ENCODE measurements at places on chromosomes 7 and 10. TPM values are rescaled to one million over a fixed set of nuclear protein-coding genes. Genes with fewer than 3 reads are reported as not detected.

- DNase-seq, result no peak
Measured at GRCh38 chr10:90644165-90644564, 213.7 kb downstream of the HTR7 start.

DNA sequence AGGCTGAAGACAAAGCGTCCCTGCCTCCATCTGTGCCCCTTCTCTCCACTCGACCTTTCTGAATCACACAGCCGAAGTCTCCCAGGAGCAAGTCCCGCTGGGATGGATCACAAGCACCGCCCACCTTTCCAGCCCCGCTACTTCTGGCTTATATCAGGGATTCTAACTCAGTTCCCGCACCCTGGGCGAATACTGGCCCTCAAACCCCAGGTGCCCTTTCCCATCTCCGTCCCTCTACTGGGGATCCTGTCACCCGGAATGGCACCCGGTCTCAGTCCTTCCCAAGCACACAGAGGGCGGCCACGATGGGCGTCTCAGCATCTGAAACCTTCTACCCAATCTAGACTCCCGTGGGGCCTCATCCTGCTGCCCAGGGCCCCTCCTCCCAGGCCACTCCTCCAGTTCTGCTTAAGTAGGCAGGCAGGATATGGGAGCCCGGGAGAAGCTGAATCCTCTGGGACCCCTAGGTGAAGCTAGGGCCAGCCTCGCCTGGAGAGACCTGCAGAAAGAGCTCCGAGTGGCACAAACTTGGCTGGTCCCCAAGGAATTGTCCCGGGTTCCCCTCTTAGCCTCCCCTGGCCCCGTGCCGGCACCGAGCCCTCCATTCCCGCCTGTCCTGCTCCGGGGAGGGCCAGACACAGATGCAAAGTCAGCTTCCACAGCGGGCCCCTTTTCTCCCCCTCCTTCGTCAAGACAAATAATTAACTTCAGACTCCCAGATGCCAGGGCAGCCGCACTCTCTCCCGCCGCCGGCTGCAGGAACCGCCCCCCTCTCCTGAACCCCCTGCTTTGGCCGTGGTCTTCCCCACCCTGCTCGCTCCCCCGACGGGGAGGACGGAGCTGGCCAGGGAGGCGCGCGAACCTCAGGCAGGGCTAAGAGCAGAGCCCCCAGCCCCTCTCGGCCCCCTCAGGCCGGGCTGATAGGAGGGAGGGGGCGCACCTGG, 612 bp downstream of the KCP start:
- DNase-seq, result no peak

DNA sequence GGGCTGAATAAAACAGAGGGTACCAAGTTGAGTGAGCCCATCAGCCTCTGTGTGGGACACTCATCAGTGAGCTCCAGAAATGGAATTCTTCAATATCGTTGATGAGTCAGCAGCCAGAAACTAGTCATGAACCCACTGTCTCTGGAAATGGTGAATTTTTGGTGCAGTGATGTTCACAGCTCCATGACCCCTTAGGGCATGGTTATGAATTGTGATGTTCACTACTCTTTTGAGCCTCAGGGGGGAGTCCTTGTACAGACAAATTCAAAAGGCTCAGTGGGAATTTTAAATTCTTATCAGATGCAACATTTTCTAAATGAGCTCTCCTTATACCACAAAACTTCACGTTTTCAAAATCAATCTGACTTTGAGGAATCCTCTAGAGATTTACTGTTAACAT, 335.7 kb downstream of the PHTF2 start:
- no peak for DNase-seq

DNA sequence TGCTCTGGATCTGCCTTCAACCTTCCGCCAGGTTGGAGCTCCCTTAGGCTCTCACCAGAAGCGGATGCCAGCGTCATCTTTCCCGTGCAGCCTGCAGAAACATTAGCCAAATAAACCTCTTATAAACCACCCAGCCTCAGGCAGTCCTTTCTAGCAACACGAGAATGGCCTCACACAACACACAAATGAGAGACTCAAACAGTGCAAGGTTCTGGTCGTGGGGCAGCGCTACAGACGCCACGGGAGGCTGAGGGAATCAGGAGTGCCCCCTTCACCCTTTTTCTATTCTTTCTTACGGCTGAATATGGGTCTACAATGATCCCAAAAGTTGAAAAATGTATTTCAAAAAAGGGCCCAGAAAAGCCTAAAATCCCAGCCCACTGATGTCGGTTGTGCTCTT, 96.4 kb downstream of the FOXL3 start:
- DNase-seq, result no peak

DNA sequence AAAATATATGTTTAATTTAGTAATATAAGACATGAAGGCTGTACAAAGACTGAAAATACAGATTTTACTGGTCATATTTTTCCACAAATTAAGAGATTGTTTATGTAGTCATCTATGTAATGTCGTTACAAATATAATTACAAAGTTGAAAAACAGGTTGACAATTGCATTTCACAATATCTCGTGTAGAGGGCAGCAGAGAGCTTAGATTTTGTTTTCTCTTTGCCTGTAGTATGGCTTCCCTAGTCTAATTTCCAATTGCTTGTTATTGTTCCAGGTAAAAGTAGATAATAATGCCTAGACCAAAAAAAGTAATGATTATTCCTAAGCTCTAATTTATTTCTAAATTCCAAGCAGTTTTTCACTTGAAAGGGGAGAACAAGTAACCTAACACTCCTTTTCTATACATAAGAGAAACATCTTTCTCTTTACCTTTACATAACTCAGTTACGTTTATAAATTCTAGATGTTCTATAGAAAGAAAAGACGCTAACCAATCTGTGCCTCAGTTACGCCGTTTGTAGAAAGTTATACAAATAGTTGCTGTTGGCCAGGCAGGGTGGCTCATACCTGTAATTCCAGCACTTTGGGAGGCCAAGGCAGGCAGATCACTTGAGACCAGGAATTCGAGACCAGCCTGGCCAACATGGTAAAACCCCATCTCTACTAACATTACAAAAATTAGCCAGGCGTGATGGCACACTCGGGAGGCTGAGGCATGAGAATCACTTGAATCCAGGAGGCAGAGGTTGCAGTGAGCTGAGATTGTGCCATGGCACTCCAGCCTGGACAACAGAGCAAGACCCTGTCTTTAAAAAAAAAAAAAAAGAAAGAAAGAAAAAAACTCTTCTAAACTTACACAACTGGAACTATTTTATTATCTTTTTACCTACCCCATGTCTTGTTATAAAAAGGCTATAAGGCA, 30.0 kb downstream of the NET1 start:
- DNase-seq, result peak; percentile 37

DNA sequence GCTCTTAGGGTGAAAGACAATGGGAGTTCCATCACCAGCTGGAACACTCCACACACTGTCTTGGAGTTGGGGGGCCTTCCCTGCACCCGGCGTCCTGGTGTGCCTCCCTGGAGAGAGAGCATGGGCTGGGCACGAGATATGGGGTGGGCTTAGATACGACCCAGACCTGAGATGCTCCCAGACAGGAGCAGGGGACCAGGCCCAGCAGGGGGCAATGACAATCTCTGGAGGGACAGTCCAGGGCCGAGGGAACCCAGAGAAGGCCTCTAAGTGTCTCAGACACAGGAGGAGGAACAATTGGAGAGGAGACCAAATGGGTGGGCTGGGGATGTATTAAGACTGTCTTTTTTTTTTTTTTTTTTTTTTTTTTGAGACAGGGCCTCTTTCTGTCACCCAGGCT, 40.0 kb downstream of the MYL10 start:
- no peak for DNase-seq

DNA sequence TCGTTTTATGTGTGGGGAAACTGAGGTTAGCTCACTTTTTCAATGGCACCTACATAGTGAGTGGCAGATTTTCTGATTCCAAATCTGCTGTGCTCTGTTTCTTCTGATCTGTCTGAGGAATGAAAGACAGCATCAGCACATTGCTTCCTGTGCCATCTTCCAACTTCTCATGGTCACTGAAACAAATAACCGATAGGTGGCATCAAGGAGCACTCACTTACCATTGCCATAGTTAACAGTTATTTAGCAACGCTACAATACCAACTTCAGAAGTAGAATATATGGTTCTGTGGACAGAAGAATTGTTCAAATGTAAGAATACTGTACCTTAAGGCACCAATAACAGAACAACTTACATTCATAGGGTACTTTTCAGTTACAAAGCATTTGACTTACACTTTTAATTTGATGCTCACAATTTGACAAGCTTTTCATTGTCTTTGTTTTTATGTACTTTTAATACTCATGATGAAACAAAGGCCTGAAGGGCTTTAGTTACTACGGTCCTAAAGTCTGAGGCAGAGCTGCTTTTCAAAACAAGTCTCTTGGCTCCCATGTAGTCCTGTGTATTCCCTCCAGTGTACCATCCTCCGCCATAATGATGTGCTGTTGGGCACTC, 228.9 kb upstream of the TCF7L2 start:
- DNase-seq, result peak; percentile 14

DNA sequence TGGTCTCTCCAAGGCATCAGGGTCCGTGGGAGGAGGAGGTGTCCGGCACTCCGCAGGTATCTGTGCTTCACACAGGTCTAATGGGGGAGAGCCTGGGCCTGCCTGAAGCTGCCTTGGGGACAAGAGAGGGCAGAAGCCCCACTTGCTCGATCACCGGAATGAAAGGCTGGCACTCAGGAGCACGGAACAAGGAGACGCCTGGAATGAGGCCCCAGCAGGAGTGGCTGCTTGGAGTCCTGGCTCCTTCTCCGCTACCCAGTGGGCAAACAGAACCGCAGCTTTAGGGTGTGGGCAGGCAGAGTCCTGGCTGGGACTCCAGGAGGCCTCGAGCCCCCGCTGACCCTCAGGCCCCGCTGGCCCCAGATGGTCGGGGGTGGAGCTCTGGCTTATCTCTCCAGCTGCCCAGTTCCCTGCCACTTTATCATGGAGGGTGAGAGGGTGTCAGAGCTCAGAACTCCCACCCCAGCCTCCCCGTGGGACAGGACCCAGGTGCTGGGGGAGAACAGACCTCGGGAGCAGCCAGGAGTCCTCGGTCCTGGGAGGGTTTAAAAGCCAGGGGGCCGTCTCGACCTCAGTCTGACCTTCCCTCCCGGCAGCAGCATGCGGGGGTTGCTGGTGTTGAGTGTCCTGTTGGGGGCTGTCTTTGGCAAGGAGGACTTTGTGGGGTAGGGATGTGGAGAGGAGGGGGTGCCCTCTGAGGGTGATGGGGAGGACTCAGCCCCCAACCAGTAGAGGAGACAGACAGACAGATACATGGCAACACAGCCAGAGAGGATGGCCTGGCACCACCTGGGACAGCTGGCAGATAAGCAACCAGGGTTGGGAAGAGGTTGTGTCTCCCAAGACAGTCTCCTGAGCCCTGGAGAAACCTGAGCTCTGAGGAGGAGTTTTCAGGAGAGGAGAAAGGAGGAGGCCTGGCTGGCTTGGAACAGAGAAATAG, at the start of gene CPA1:
CPA1 (plus strand) TSS at position 574 of the 940 bp plus-strand sequence; CDS start at position 601, 27 bp downstream.
- no peak for DNase-seq

DNA sequence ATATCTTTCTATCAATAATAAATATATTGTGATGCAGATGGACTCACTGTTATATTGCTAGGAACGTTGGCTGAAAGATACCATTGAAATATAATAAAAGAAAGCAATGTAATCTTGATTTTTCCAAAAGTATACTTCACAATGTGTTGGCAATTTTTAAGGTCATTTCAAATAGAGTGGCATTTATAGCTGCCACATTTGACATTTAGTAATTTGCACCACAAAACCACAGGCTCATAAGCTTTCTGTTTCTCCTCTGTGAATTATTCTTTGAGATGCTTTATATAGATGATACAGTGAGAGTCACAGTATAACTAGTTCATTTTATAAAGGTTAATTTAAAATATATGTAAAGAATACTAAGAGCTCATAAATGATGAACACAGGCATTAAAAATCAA, 44.6 kb downstream of the TMEM168 start:
- no peak for DNase-seq

- no peak for DNase-seq
Measured at GRCh38 chr7:127819975-127820731, 168.2 kb downstream of the SND1 start.

DNA sequence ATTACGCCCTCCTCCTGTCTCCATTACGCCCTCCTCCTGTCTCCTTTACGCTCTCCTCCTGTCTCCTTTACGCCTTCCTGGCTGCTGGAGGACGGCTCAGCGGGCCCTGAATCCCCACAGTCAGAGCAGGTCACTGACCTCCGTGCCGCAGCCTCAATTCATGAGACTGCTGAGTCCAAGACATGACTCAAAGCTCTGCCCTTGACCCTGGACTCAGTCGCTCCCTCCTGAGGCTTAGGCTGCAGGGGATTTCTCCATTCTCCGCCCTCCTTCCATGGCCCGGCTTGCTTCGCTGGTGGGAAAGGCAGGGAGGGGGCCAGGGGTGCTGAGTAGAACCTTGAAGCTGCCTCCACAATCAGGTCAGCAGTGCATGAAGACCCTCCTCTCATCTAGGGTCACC, 21.0 kb upstream of the FOXL3 start:
- DNase-seq, result no peak

DNA sequence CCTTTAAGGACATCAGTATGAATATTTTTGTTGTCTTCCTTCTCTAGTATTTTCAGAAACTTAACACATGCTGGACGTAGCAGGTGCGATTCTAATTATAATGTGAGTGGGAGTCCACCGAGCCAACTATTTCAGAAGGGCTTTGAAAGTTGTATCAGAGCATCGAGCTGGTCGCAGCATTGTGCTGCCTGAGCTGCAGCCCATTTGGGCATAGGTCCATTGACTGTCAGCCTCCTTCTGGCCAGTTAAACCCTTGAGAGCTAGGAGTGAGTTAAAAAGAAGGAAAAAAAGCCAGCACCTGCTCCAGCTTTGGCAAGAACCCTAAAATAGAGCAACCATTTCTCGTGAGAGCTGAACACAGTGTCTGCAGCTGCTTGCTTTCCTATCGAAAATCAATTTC, 47.8 kb downstream of the SLC35G1 start:
- DNase-seq, result no peak

GRCh38 chr7:131108212-131108940, 219.3 kb upstream of the MKLN1 start:
- DNase-seq, result peak; percentile 47

- DNase-seq, result no peak
Measured at GRCh38 chr7:73721377-73721817, 1.9 kb upstream of the STX1A start.

- peak; percentile 83 for DNase-seq
Measured at GRCh38 chr10:31759124-31759798, 169.4 kb downstream of the ARHGAP12 start.

GRCh38 chr10:12875100-12875499, 126.4 kb downstream of the CCDC3 start:
- no peak for DNase-seq

GRCh38 chr7:6250364-6250833, 22.0 kb downstream of the CYTH3 start:
- DNase-seq, result peak; percentile 18

Gene IL2RA
- 443 TPM for total RNA-seq

Gene ATOH7
- not detected for total RNA-seq

Gene NKX1-2
- total RNA-seq, result not detected

Gene PLAC9
- not detected for total RNA-seq

Gene UNCX
- not detected for total RNA-seq

Gene LSM5
- total RNA-seq, result 141 TPM

Gene OLAH
- total RNA-seq, result 0.74 TPM

All from activated naive CD4-positive, alpha-beta T cell treated with anti-CD3 and anti-CD28 coated beads for 36 hours (primary cell).